ENCODE measurements at places on chromosomes 2 and 18.

GRCh38 chr2:205696331-205696926, 14.1 kb downstream of the NRP2 start:
- DNase-seq = no peak

- no peak for DNase-seq
Measured at GRCh38 chr2:108297436-108298141, 8.9 kb downstream of the SULT1C2 start.

- DNase-seq = no peak
Measured at GRCh38 chr2:32611366-32611765, 16.5 kb upstream of the TTC27 start.

- no peak for DNase-seq
Measured at GRCh38 chr2:15754703-15755099, 163.0 kb downstream of the DDX1 start.

DNA sequence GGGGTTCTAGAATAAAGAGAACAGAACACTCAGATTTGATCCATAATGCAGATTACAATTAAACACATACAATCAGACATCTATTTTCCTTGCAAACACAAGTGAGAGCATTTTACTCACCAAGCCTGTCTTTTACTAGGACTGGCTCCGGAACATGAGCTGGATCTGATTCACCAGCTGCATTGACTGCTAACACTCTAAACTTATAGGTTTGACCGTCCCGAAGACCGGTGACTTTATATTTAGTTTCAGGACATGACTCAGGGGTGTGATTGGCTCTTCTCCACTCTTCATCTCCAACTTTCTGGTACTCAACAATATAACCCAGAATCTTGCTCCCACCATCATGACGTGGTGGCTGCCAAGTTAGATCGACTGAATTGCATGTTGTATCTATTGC, 112.4 kb downstream of the PLEKHA3 start:
- no peak for DNase-seq

- no peak for DNase-seq
Measured at GRCh38 chr18:63564561-63564960, 22.4 kb downstream of the SERPINB12 start.

DNA sequence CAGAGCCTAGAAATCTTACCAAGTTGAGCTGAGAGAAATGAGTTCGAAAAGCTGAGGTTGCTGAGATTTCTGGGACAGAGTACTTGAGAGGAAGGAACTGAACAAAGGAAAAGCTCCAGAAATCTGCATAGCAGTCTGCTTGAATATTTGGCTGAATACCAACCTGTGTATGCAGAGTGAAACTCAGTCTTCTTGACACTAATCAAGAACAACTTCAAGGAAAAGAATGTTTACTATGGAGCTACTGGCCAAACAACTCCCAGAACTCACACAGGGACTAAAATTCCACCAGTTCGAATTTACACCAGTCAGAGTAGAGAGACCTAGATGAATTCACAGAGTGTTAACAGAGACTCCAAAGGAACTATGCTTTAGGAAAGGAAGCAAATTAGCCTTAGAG, 66.5 kb downstream of the USP37 start:
- DNase-seq = no peak

DNA sequence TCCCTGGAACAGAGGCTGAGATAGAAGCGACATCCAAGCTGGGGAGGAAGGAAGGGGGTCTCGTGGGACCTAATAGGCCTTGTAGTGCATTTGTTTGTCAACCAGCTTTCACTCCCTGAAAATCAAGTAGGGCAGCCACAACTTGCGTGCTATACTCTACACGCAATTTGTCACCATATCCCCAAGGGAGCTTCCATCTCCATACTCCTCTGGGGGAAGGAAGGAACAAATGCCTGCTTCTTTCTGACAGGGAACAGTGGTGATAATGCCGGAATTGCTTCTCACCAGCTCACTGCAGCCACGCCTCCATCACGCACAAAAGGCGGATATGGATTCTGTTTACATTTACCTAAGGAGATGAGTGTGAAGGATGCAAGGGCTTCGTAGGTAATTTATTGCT, 213.4 kb downstream of the TMEM163 start:
- no peak for DNase-seq

- peak; percentile 42 for DNase-seq
Measured at GRCh38 chr2:73176205-73176880, 26.0 kb upstream of the NOTO start.

DNA sequence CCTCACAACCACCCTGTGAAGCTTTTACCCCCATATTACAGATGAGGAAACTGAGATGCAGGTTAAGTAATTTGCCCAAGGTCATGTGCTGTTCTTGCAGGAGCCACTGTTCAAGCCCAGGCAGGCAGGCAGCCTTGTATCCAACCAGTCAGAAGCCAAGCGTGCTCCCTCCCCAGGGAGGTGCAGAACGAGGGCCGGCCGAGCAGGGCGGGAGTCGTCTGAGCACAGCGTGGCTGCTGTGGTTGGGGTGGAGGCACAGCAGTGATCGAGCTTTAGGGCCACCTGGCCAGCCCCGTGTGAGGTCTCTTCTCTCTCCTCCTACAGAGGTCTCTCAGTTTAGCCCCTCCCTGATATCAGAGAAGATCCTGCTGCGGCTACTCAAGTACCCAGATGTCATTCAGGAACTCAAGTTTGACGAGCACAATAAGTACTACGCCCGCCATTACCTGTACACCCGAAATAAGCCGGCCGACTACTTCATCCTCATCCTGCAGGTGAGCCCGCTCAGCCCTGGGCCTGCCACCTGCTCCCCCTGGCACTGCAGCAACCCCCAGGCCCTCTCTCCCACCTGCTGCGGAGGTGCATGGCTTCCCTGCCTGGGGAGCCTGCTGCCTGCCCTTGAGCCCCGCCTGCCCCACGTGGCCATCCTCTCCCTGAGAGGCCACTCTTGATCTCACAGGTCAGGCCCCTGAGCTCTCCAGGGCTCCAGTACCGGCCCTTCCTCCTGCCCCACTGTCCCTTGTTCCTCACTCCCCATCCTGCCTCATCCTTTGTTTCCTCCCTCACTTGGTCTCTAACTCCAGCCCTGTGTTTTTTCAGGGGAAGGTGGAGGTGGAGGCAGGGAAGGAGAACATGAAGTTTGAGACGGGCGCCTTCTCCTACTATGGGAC, 17.1 kb upstream of the CNNM3 start:
- DNase-seq = no peak

- DNase-seq = no peak
Measured at GRCh38 chr2:195181059-195181705, 475.8 kb upstream of the SLC39A10 start.

DNA sequence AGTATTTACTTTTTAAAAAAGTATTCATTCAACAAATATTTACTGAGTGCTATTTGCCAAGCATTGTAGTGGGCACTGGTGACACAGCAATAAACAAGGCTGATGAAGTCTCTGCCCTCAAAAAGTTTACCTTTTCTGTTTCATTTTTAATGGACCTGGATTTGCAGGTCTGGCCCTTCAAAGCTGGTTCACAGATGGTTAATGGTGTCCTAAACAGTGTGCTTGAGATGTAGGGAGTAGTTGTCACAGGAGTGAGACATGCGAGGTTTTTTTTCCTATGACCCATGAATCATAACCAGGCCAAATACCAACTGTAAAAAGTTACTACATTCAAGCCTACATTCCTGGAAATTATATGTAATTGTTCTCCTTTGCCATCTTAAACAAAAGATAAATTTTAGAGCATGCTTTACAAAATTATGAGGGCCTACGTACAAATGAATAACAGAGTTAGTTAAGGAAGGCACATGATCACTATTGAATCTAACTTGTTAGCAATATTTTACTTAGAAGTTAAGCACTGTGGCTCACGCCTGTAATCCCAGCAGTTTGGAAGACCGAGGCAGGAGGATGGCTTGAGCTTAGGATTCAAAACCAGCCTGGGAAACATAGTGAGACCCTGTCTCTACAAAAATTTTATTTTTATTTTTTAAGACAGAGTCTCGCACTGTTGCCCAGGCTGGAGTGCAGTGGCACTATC, 223.9 kb downstream of the MBD5 start:
- DNase-seq = peak; percentile 8

GRCh38 chr18:4631239-4631638, 176.1 kb upstream of the DLGAP1 start:
- DNase-seq = no peak

DNA sequence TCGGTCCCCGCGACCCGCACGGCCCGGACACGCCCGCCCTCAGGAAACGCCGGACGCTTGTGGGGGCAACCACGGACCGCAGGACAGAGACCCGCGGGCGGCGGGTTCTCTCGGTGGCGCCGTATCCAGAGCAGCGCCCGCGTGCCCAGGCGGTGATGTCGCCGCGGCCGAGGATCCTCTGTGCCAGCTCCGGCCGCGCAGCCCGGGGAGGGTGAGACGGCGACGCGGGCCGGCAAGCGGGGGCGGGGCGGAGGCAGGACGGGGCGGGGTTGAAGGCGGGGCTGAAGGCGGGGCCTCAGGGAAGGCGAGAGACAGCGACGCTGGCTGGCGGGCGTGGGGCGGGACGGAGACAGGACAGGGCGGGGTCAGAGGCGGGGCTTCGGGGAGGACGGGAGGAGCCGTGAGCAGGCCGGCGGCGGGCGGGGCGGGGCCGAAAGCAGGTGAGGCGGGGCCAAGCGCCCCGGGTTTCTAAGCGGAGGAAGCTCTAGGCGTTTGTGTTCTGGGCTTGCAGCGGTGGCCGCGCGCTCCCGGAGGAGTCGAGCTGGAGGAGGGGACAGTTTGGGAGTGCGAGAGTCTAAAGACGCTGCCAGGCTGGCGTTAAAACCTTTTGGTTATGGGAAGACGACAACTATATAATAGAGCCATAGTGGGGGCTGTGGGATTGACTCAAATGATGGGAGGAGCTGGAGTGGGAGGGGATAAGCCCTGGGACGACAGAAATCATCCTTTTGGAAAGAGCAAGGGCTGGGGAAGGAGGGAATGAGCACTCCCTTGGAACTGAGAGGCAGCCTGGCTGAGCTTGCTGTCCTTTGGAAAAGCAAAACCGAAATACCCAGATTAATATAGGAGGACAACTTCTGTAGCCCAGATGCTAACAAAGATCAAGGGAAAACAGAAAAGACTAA, at the start of gene DSEL:
Gene DSEL (minus strand): TSS at position 182 of the 905 bp plus-strand sequence. CDS start 2,112 bp downstream, outside the sequence.
- DNase-seq = peak; percentile 94

DNA sequence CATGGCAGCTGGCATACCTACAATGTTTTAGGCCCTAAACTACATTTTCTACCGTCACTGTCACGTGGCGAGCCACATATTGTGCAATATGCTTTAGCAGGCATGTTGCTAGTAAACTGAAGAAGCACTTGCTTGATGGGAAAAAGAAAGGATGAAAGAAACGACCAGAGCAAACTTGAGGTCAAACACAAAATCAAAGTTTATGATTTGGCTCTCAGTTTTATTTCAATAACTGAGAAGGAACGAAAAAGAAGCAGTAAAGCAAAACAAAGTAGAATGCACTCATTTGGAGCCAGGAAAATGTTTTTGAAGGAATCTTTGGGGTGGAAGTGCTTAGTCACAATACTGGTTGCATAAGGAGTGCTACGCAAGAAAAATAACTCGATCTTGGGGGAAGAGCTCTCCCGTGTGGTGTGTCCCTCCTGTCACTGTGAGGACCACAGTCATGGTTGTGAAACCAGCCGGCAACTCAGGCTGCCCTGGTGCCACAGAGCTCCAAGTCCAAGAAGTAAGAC, 349.8 kb downstream of the RBM43 start:
- DNase-seq = peak; percentile 14

GRCh38 chr2:62495761-62496160, 10.2 kb downstream of the TMEM17 start:
- DNase-seq = no peak

DNA sequence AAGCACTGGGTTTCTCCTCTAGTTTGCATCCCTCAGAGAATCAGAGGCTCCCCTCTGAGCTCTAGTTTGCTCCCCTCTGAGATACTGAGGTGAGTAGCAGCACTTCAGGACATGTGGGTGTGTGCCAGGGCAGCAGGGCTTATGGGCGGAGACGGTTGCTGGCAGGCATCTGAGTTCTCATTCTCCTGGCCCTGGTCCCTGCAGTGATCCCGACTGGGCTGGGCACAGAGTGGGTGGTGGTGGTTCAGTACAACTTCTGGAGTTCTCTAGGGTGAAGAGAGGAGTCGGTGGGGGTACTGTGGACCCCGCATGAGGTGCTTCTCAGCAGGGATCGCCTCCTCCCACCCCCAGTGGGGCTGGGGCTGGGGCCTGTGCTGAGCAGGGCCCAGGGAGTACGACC, 47.9 kb downstream of the BOLA3 start:
- DNase-seq = peak; percentile 74
